Hepatic stellate cell (primary cell): ENCODE measurements at places on chromosomes 1 and 21.
A peak's percentile ranks its signal among the peaks of the same experiment; 100 is the strongest.

GRCh38 chr1:23868557-23869016, 497 bp upstream of the FUCA1 start:
- DNase-seq: peak; percentile 41

DNA sequence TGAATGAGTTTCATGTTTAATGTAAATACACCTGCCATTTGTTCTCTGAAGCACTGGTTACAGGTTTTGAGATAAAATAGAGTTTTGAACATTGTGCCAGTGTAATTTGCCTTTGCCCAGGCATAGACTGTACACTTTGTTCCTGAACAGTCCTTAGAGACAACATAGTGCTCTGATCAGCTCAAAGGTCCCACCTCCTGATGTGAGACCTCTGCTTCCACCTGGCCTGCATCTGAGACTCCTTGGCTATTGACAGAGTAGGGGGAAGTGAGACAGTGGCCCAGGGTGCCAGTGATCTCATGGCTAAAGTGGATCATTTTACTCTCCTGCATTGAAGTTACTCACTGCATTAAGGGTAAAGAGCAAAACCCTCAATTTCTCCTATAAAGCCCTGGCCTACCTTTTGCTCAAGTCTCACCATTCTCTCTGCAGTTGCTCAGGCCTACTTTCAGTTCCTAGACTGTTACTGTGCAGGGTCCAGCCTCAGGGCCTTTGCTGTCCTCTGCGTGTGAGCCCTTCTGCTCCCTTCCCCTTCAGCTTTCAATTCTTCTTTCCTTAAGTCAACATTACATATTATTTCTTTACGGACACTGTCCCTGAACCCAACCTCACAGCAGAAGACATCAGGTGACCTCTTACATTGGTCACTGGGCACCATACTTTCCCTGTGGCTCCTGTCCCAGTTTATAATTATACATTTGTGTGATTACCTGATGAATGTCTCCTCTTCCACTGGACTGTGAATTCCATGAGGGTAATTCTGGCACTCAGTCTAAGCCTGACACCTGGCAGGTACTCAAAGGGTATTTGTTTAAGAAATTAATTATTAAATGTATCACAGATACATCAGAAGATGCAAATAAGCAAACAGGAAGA, 142.9 kb downstream of the ROR1 start:
- no peak for DNase-seq

- DNase-seq: no peak
Observed at GRCh38 chr1:183711741-183712361, 58.7 kb upstream of the APOBEC4 start.

DNA sequence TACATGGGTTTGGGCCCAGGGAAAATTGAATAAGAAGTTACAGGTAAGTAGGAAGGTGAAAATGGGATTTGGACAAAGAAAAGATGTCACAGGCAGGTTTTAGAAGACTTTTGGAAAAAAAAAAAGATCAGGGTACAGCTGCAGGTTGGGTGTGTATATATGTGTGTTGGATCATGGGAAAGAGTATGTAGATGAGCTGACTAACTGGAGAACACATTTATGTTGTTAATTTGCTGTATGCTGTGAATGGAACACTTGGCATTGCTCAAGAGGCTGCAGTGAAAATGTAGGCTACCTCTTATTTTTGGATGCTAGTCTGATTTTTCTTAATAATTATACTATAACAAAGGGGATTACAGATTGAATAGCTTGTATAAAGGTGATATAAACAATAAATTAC, 577.7 kb upstream of the USP24 start:
- DNase-seq: no peak

GRCh38 chr21:28922368-28922767, 70.3 kb downstream of the LTN1 start:
- DNase-seq: no peak

DNA sequence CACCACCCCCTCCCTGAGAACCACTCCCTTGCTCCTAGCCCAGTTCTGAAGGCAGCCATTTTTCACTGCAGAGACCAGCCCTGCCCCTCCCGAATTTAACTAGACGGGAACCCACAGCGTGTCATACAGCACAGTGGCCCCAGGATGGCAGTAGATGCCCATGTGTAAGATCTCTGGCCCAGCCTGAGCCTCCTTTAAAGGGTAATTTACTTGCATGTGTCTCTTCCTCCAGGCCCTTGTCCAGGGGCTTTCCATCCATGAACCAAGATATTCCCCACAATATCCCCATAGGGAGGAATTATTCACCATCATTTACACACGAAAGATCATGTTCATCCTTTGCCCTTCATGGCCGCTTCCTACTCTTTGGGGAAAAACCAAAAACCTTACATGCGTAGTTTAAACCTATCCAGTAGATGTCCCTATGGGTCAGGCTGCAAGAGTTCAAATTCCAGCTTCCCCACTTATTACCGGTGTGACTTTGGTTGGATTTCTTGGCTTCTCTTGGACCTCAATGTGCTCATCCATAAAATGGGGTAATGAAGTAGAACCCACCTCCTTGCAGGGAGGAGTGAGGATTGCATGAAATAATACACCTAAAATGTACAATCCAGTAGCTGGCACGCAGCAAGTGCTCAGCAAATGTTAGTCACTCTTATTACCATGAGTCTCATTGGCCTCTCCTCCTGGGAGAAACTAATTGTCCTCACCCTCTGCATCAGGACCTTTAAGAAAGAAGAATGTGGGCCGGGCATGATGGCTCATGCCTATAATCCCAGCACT, 4.0 kb upstream of the LACTBL1 start:
- peak; percentile 80 for DNase-seq

GRCh38 chr1:59126366-59126765, 170.5 kb upstream of the FGGY start:
- DNase-seq: no peak

- DNase-seq: peak; percentile 90
Observed at GRCh38 chr1:207052911-207053769, at the start of gene PFKFB2. Gene PFKFB2 (plus strand): TSS chr1:207053275. CDS start chr1:207054718, 1,443 bp downstream.
